ENCODE measurements at places on chromosomes 11 and 22.

GRCh38 chr11:97687111-97687510 is 1297.3 kb downstream of the JRKL start:
- DNase-seq = no peak

DNA sequence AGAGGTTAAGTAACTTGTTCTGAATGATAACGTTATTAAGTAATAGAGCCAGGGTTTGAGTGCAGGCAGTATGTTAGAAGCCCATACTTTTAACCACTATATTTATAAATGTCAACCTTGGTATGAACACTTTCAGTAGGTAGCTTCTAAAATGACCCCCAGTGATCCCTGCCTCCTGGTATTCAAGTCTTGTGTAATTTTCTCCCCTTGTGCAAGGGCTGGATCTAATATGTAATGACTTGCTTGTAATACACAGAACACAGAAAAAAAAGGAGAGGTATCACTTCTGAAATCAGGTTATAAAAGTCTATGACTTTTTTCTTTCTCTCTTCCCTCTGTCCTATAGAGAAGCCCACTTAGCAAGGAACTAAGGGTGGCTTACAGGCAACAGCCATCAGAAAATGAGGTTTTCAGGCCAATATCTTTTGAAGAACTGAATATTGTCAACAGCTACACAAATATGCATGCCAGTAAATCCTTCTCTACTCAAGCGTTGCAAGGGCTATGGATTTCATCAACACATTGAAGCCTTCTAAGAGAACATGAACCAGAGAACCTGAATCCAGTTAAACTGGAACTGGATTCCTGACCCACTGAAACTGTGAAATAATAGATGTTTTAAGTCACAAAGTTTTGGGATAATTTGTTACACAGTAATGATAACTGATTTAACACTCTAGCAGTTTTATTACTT is 712.3 kb downstream of the METTL15 start:
- no peak for DNase-seq

- no peak for DNase-seq
Observed at GRCh38 chr11:100639140-100639539, 47.9 kb upstream of the ARHGAP42 start.

DNA sequence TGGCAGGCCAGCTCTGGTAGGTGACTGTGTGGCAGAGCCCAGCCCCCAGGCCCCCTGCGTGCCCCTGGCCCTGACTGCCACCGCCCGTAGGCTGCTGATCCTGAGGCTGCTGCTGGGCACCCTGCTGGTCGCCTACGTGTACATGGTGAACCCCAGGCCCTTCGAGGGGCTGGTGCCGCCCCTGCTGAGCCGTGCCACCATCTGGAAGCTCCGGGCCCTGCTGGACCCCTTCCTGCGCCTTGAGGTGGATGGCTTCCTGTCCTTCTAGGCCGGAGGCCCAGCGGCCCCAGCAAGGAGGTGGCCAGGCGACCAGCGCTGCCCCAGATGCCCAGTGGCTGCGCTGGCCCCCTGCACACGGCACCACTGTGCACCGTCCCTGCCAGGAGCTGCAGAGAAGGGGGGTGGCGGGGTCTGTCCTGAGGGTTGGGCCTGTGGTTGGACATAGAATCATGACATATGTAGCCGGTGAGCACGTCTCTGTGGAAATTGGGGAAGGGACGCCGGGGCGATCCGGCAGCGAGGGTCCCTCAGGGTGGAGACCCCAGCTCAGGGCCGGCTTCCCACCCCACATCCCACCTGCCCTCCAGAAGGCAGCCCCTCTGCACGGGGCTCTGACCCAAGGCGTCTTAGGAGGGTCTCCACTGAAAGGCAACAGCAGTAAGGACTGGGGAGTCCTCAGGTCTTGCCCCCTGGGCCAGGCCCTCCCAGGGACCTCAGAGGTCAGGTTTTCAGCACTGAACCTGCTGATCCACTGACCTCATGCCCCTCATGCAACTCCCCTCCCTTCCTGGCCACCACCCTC is 185.4 kb downstream of the IGLL1 start:
- DNase-seq = no peak

- DNase-seq = no peak
Observed at GRCh38 chr11:124716591-124716990, 23.2 kb upstream of the NRGN start.

GRCh38 chr11:36233204-36233603 is 56.0 kb downstream of the COMMD9 start:
- DNase-seq = no peak

- no peak for DNase-seq
Observed at GRCh38 chr22:43129426-43130425, 13.5 kb downstream of the MCAT start.

DNA sequence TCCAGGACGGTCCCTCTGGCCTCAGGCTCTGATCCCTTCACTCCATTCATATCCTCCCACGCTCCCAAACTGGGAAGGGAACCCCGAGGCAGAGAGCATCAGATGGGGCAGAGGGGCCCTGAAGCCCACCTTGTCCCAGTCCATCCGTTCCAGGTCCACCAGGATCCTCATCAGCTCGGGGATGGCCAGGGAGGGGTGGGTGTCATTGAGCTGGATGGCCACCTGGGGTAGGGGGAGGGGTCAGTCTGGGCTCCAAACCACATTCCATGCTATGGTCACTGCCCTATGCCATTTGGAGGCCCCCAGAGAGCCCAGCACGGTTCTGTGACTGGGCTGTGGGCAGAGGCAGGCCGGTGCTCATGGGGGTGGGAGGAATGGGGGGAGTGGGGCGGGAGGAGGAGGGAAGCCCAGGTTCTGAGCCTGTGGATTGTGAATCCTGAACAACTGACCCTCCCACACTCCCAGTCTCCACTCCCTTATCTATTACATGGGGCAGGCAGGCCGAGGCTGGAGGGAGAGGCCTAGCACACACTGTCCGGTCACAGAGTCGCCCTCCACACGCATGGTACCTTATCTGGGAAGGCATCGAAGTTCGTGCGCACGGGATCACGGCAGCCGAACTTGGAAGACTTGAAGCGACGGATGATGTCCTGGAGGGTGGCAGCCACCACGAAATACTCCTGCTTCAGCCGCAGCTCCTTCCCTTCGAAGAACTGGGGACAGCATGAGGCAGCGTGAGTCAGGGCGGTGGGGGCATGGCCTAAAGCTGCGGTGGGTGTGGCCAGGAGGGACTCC is 5.5 kb downstream of the PYGM start:
- DNase-seq = no peak
